Mesothelial cell of epicardium (in vitro differentiated cells): ENCODE measurements at places on chromosomes 4 and X.

- no peak for DNase-seq
Observed at GRCh38 chr4:5816101-5816500, 76.8 kb downstream of the CRMP1 start.

DNA sequence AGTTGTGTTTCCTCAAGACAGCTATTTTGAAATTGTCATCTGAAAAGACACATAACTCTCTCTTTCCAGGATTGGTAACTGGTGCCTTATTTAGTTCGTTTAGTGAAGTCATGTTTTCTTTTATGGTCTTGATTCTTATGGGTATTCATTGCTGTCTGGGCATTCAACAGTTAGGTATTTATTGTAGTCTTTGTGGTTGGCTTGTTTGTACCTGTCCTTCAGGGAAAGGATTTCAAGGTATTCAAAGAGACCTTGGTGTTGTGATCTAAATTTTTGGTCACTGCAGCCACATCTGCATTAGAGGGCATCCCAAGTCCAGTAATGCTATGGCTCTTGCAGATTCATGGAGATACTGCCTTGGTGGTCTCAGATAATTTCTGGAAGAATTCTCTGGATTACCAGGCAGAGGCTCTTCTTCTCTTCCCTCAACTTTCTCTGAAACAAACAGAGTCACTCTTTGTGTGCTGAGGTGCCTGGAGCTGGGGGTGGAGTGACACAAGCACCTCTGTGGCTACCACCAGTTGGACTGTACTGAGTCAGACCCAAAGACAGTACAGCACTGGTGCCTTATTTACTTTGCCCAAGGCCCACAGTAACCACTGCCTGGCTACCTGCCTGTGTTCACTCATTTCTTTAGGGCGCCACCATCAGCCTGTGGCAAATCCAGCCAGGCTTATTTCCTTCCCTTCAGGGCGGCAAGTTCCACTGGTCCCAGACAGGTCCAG is 620.4 kb downstream of the KCNIP4 start:
- no peak for DNase-seq

DNA sequence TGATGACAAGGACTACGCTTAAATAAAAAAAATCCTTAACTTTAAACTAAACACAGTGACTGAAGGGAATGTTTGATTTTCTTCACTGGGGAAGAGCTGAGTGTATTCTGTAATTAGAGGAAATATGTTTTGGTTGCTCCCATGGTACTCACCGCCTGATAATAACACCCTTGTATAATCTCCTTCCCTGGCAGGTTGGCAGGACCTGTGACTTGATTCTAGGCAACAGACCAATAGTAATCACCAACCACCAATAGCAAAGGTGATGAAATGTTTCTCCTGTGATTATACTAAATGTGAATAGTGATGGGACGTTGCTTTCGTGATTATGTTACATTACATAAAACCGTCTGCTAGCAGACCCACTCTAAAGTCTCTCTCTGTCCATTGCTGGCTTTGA is 536.8 kb upstream of the CPEB2 start:
- DNase-seq, result no peak

DNA sequence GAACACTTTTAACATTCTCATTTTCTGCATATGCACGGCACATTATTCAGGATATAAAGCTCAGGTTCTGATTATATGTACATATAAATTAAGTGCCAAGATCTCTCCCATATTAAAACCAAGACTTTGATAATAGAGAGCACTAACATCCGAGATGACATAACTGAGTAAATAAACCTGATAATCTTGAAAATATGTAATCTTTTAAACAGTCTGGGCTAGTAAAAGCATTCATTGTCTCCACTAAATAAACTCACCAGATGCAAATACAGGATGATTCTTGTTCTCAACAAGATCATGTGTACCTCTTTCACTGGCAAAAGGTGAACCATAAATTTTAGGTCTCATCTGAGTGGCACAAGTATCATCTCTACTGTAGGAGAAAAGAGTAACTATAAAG is 942.2 kb downstream of the TRAM1L1 start:
- no peak for DNase-seq

- DNase-seq, result no peak
Observed at GRCh38 chr4:127995776-127996175, 30.6 kb downstream of the ABHD18 start.

DNA sequence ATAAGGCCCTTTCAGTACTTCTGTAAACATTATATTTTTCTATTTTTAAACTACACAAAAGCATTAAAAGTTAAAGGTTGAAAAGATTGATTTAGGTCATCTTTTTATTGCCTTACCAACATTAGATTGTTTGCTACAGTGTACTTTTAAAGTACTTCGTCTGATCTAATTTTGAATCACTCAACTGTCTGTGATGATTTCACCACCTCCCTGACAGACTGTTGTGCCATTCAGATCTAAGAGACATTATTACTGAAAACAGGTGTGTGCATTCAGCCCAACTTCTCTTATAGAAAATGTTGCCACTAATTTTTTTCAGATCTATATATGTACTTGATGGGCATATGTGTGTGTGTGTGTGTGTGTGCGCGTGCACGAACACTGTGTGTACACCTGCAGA is 39.3 kb downstream of the GASK1B start:
- DNase-seq, result no peak

GRCh38 chrX:114932550-114932949 is 84.9 kb downstream of the IL13RA2 start:
- no peak for DNase-seq

- no peak for DNase-seq
Observed at GRCh38 chr4:172951679-172952451, 216.7 kb upstream of the GALNT7 start.

DNA sequence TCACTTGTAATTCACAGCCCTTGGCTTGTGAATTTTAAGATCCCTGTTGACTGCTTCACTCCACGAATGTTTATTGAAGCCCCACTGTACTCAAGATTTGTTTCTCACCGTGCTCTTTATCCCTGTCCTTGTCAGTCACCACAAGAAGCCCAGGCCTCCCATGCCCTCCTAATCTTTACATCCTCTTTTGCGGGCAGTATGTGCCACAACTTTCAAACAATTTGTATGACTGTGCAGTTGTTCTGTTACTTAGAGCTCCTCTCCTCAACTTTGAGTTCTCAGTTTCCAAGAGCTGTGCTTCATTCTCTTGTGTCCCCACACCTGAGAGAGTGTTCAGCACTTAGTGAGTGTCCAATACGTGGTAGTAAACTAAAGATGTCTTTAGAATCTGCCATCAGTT is 467.7 kb downstream of the NKX6-1 start:
- DNase-seq, result no peak

GRCh38 chr4:86948276-86948675 is 13.5 kb downstream of the AFF1 start:
- no peak for DNase-seq

GRCh38 chrX:54633641-54634040 is 103.6 kb downstream of the GNL3L start:
- no peak for DNase-seq
